Naive thymus-derived CD8-positive, alpha-beta T cell (primary cell): ENCODE measurements at places on chromosomes 13 and 19. TPM values are rescaled to one million over a fixed set of nuclear protein-coding genes. Genes with fewer than 3 reads are reported as not detected.

- no peak for DNase-seq
Observed at GRCh38 chr13:52353193-52353592, 52.8 kb downstream of the THSD1 start.

- no peak for DNase-seq
Observed at GRCh38 chr13:74978591-74978990, 503.4 kb downstream of the TBC1D4 start.

DNA sequence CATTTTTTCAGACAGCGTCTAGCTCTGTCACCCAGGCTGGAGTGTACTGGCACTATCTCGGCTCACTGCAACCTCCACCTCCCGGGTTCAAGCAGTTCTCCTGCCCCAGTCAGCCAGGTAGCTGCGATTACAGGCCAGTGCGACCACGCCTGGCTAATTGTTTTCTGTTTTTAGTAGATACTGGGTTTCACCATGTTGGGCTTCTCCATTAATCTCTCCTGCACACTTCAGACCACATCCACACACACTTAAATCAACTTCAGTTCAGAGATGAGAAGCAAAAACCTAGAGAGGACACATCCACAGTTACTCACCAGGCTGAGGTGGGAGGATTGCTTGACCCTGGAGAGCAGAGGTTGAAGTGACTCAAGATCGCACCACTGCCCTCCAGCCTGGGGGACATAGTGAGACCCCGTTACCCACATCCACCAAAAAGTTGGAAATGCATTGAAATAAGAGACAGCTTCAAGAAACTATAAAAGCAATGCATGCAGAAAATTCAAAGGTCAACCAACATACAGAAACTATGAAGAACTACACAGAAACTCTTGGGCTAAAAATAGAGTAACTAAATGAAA, 42.3 kb downstream of the ZNF611 start:
- no peak for DNase-seq

GRCh38 chr13:105513448-105513847, 1022.0 kb downstream of the EFNB2 start:
- DNase-seq, result no peak

- no peak for DNase-seq
Observed at GRCh38 chr13:93309886-93310523, 83.4 kb downstream of the GPC6 start.

GRCh38 chr13:51673165-51673564, 88.9 kb downstream of the WDFY2 start:
- DNase-seq, result no peak

DNA sequence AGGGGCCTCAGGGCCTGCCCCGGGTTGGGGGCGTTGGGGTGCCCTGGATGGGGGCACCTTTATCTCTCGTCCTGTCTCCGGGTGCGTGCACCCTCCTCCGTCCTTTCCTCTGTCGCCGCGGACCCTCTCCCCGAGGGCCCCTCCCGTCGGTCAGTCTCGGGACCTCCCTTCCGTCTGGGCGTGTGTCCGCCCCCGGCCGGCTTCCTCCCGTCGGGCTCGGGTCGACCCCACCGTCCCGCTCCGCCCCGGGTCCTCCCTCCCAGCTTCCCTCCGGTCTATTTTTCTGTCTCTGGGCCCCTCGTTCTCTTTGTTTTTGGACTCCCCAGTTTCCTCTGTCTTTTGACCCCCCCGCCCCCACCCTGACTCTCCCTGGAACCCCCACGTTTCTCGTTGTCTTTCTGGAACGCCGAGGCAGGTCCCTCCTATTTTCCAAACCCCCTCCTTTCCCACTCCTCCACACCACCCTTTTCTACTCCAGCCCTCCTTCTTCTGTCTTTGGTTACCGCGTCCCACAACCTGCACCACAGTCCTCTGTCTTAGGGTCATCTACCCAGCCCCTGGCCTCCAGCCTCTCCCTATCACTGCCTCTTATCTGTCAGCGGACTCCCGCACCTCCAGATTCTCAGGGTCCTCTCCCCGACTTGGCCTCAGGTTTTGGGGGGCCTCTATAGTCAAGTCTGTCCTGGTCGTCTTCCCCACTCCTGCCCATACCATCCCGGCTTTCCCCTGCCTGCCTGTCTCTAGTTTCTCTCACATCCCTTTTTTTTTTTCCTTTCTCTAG, 757 bp downstream of the EGLN2 start:
- DNase-seq, result no peak

DNA sequence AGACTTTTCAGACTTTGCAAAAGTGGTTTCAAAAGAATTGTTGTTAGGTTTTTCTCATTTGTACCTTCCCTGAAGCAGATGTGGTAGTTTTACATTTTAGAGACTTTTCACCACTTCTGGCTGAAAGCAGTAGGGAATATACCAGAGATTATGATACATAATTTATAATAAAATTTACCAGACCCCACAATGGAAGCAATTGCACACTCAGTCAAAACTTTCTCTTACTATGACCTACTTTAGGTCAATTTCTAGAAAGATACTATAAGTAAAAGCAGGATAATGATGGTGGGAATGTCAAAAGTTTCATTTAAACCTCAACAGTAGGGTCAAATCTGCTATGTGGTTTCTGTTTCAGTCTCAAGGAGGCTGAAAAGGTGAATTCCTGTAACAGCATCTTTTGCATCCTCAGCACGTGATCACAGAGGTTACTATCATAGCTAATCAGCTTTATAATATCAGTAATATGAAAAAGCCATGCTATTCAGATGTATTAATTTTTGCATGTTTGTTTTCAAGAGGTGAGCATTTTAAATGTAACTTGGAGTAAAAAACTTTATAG, 26.9 kb downstream of the PCCA start:
- no peak for DNase-seq

- no peak for DNase-seq
Observed at GRCh38 chr13:39575641-39576238, 27.3 kb downstream of the LHFPL6 start.

DNA sequence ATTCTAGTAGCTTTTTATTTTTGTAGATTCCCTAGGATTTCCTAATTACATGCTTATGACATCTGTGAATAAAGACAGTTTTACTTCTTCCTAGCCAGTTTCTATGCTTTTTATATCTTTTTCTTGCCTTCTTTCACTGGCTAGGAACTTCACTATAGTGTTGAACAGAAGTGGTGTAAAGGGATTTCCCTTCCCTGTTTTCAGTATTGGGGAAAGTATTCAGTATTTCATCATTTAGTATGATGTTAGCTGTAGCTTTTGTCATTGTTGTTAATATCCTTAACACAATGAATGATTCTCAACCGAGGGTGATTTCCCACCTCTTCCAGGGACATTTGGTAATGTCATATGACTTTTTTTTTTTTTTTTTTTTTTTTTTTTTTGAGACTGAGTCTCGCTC, 77.3 kb downstream of the SLC6A16 start:
- no peak for DNase-seq

PRR19 gene
- total RNA-seq, result 0.25 TPM

PCP2 gene
- total RNA-seq, result 5.2 TPM
